ENCODE measurements at places on chromosomes 12 and 14.

DNA sequence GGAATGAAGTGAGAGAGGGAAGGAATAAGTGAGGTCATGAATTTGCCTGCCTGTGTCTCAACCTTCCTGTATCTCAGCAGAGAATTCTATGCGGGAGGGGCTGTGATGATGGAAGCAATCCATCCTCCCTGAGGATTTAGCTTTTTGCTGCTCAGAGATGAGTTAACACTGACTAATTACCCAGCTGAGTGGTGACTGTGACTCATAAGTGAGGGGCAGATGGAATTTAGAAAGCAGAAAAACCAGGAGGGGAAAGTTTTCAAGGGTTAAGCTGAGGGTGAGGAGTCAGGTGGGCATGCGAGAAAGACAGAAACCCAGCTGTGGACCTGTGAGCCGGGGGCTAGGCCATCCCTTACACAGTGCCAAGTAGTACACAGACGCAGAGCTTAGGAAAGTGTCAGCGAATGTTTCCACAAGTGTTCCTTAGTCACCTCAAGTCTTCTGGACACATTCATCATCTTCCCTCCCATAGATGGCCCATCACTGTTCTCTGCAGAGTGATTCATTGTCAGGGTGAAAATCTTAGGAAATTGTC is 277.9 kb downstream of the IPO8 start:
- no peak for DNase-seq

DNA sequence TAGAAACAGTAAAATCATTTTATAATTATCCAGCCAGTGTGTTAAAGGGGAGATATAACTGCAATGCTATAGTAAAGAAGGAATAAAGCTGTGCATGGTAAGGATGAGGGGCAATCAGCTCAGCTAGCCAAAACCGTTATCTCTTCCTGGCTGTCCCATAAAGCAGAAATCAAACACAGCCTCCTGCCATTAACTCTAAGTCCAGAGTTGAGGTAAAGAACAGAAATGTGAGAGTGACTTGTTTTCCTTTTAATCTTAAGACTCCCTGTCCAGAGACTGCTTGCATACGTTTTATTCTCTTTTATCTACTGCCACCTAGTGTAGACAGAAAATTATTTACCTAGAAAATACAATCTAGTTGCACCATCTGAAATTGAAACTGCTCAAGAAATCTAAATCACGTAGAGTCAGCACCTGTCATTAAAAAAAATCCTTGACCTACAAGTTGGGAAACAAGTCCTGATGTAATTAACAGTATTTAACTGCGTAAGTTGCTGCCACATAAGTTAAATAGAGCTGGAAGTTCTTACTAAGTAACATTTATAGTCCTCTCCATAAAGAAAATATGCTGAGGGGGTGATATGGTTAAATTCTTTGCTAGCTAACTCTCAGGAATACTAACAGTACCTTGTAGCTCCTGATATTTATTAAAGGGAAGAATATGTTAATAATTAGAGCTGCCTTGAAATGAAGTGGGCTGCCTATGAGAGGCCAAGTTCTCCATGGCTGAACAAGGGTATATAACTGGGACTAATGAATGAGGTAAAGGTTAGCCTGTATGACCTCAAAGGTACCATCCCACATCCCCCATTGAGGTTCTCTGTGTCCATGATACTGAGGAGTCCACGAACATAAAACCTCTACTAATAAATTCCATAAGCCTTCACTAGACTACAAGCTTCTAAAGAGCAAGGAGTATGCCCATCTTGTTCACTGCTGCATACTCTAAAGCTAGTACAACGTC is 62.7 kb downstream of the GALNT4 start:
- no peak for DNase-seq

- DNase-seq = no peak
Measured at GRCh38 chr12:101941306-101942249, 64.2 kb downstream of the DRAM1 start.

GRCh38 chr12:55654511-55655214 is 18.0 kb downstream of the OR10P1 start:
- no peak for DNase-seq

DNA sequence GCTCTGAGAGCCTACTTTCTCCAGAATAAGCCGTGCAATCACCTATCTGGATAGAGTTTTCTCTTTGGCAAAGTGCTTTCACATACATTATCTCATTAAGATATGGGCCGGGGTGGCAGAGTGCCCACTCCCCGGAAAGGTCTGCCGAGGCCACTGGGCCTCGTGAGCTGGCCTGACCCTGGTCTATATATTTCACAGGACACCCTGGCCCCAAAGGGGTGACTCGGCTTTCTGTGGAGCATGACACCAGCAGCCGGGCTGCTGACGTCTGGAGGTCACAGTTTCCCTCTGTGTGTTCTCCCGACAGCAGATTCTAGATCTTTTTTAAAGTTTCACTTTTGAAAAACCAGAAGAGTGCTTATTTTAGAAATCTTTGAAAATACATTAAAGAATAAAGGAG is 27.9 kb upstream of the ATP2A2 start:
- no peak for DNase-seq

DNA sequence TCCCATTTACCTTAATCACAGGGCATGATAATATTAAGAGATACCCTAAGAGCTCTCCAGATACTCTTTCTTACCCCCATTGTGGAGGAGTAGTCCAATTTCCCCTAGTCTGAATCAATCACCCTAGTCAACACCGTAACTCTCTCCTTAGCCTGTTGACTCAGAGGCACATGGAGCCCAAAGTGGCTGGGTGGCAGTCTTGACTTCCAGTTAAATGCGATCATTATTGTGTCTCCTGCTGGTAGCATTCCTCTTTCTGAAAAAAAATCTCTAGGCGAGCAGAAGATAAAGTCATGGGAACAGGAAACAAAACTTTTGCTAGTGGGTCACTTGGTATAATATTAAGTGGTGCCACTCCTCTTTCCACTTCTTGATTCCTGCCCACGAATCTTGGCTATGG is 46.4 kb downstream of the EMP1 start:
- no peak for DNase-seq

GRCh38 chr12:99259040-99259934 is 388.3 kb upstream of the GARIN6 start:
- no peak for DNase-seq

- DNase-seq = peak; percentile 34
Measured at GRCh38 chr12:94150240-94151121, 2.1 kb downstream of the PLXNC1 start.

DNA sequence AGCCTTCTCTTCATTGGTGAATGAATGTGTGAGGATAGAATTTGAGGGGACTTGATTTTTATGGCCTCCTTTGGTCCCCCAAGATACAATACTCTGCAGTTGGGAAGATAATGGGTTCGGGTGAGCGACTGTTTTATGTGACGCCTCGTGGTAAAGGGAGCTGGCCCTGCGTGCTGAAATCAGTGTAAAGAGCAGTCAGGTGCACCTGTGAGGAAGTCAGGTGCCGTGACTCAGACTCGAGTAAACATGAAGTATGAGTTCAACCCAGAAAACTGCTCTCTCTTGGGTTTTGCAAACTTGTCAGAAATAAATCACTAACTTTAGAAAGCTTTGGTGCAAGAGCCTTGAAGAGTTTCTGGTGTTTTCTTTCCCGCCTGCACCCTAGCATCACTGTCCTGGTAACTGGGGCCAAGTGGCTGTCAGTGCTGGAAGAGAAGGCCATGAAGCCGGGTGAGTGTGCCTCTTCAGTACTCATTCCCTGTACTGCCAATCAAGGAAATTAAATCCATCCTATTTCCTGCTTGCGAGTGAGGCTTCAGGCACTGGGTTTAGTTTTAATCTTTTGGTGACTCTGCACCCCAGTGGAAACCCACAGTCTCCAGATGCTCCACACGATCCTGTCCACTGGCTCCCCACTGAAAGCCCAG is 59.2 kb downstream of the AACS start:
- DNase-seq = no peak

- DNase-seq = no peak
Measured at GRCh38 chr12:6821591-6822425, at the start of gene GPR162. Gene GPR162 (plus strand): TSS chr12:6821821. CDS start chr12:6823899, 2,078 bp downstream.

- DNase-seq = no peak
Measured at GRCh38 chr12:121057794-121058193, 18.7 kb upstream of the OASL start.

- DNase-seq = no peak
Measured at GRCh38 chr12:131991816-131992430, 42.2 kb downstream of the EP400 start.

- DNase-seq = no peak
Measured at GRCh38 chr12:52054231-52054832, 3.1 kb downstream of the NR4A1 start.

GRCh38 chr14:99519931-99520421 is 38.8 kb downstream of the CCNK start:
- no peak for DNase-seq

DNA sequence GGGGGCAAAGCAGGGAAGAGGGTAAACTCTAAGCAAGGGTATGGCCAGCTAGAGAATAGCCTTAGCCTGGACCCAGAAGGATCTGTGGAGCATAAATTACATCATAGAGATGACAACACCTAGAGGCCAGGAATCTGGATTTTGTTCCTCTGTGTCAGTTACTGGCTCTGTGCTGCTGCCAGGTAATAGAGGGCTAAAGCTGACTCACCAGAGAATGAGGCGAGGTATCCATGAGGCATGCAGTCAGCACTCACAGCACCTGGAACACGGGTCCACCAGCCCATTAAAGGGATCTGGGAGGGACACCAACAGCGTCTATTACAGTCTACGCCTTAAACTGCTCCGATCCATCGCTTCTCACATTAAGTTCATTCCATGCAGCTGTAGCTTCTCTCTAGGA is 74.9 kb upstream of the CMKLR1 start:
- DNase-seq = no peak

GRCh38 chr14:63155511-63156185 is 48.6 kb upstream of the RHOJ start:
- no peak for DNase-seq

- DNase-seq = no peak
Measured at GRCh38 chr12:39975374-39975918, 130.4 kb downstream of the SLC2A13 start.

- peak; percentile 4 for DNase-seq
Measured at GRCh38 chr14:64387232-64387781, 846 bp upstream of the MTHFD1 start.

DNA sequence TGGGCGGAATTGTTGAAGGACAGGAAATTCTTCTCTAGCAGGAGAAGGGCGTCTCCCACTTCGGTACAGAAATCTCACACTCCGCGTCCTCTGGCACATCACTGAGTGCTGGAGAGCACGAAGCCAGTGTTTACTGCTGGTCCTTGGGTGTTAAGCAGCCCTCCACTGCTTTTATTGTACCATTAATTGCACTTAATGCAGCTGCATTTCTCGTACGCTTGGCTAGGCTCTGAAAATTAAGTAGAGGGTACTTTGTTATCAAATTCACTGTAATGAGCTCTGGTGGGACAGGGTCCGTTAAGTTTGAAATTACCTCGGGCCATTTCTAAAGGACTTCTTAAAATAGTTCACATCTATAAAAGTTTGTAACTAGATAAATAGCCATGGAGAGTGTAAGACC is 411.2 kb downstream of the NPAS3 start:
- no peak for DNase-seq

DNA sequence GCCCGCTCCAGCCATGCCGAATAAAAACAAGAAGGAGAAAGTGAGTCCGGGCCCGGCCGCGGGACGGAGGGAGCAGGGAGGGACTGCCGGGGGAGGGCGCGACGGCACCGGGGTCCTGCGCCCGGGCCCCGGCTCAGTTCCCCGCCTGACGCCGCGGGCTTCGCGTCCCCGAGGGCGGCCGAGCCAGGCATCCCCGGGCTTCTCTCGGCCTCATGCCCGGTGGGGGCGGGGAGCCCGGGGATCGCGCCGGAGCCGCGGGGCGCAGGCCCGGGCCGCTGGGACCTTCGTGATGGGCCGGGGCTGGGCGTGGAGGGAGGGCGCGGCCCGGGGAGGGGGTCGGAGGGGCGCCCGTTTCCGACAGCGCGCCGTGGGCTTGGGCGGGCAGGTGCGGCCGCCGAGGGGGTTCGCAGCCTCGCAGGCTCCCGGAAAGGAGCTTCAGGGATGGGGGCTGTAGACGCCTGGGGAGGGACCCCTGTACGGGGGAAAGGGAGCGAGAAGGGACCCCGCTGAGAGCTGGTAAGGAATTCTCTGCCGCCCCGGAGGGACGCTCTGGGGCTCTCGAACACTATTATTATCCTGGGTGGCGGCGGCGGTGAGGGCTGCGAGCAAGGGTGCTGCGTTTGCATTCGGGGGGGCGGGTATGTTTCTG is 496 bp downstream of the PPP2R5C start:
- peak; percentile 39 for DNase-seq

- no peak for DNase-seq
Measured at GRCh38 chr12:82690006-82690405, 3.3 kb downstream of the TMTC2 start.
